EH (cell line): ENCODE measurements at places on chromosomes 16 and 17.

DNA sequence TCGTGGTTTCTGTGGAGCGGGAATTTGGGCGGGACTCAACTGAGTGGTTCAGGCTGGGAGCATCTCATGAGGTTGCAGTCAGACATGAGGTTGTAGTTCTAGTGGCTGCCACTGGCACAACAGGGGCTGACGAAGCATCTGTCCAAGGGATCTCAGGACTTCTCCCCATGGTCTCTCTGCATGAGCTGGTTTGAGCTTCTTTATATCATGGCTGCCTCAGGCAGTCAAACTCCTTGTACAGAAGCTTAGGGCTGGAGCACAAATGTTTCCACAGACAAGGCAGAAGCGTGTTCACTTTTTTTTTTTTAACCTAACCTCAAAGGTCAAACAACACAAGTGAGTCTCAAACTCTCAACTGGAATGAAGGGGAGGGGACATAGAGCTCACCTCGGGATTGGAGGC lies 243.3 kb downstream of the MSI2 start:
- DNase-seq, result peak; percentile 56

DNA sequence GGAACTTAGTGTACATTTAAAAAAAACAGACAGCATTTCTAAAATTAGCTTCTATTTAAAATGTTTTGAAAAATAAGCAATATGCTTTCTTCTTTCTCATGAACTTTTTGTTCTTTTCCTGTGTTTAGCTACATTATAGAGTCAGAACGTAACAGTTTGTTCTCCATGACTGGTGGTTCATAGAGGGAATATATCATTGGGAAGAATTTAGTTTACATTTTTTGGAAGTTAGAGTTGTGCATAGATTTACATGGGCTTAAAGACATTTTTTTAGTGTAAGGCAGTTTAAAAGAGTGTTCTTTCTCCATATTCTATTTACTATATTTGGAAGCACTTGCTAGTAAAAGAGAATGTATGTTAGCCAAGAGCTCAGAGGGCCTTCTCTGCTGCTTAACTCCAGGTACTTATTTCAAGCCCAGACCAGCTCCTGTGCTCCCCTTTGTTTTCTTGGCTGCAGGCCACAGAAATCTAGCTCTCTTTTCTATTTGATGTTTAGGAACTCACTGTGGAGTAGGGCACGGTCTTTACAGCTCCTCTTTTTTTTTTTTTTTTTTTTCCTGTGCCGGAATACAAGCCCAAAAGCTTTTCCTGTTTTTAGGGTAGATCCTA lies 20.2 kb downstream of the AP2B1 start:
- DNase-seq, result no peak

GRCh38 chr17:41812381-41813151 lies at the start of gene FKBP10:
FKBP10 (plus strand) TSS chr17:41813004; CDS start chr17:41813035, 31 bp downstream.
- peak; percentile 92 for DNase-seq

GRCh38 chr16:87062569-87063442 lies 254.4 kb downstream of the C16orf95 start:
- DNase-seq, result peak; percentile 73

DNA sequence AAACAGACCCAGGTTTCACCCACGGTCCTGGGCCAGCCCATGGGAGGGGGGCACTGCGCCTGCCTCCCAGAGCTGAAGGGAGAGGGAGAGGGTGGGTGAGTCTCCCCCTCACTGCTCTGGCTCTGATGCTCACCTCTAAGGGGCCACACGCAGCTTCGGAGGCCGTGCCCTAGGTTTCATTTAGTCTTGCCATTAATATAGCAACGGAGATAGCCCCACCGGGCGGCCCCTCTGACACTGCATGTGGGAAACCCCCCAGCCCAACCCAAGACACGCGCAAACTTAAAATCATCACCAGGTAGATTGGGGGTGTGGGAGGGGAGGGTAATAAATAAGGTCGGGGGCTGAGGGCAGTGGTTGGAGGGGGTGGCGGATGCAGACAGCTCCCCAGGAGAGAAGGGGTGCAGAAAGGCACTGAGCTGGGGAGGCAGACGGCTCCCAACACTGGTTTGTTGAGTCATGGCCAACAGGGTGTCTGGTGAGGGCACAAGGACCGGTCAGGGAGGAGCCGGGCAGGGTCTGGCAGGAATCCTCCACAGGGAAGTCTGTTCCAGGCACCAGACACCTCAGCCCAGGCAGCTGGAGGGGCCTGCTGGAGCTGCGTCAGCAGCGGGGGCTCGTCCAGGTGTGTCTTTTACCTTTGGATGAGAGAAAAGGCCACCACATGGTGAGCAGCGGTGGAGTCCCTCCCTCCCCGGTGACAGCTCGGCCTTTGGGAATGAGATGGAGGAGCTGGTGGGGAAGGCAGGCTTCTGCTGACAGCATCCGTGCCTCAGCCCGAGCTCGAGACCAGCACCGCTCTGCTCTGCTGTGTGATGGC lies 32.0 kb upstream of the DOC2B start:
- no peak for DNase-seq

DNA sequence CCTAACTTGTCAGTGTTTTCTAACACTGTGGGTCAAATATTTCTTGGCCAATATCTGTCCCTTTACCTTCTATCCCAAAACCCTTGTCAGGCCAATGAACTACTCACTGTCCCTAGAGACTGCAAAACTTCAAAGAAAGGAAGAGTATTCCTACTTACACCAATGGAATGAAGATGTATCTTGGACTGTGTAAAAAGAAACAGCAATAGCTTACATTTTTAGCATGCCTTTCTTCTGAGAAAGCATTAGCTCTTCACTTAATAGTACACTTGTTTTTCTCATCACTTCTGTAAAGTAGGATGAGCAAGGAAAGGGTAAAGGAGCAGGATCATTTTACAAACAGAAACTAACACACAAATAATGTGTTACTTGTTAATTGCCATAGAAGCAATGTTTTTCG lies 73.9 kb downstream of the STH start:
- peak; percentile 87 for DNase-seq

DNA sequence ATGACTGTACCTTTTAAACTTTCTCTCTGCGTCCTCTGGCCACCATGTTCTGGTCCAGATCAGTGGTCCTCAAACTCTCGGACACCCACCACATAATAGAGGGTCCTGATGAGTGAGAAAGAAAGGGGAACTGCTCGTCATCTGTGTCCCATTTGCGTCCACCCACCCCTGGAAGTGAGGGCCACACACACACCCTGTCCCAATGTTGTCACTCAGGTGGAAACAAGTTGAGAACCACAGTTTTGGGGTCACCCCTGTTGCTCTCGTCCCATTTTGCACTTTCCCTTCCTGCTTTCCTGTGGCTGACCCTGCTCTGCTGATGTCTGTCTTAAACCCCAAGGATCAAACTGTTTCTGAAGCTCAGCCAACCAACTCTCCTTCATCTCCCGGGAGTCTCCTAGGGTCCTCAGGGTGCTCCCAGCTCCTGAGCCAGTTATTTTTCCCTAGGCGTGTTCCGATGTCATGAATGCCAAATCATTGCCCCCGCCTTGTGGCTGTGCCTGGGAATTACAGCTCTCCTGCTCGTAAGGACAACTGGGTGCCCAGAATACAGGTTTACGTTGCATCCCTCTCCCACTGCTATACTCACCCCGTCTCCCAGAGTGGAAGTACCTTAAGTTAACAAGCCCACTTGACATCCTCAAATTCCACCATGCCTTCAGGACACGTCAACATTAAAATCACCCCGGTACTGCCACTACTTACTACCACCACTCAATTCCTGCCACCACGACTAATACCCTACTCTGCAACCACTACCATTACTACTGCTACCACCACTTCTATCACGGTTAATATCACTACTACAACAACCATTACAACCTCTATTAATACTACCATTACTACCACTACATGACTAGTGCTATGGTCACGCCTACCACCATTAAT lies 26.0 kb upstream of the HNF1B start:
- peak; percentile 74 for DNase-seq

GRCh38 chr17:64004903-64005733 lies 7.0 kb downstream of the PRR29 start:
- DNase-seq, result no peak

- DNase-seq, result no peak
Measured at GRCh38 chr16:27730661-27731210, 180.8 kb downstream of the KATNIP start.

DNA sequence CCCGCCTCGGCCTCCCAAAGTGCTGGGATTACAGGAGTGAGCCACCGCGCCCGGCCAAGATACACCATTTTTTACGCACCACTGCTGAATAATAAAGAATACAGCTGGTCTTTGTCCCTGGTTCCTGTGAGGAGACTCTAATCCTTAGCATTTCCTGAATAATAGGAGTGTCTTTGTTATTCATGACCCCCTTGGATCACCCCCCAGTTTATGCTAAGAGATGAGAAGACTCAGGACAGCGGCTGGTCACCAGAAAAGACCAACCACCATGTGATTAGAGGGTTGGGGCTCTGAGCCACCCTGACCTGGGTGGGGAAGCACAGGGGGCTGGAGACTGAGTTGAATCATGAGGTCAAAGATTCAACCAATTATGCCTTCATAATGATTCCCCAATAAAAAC lies 17.3 kb downstream of the PHLPP2 start:
- DNase-seq, result no peak

DNA sequence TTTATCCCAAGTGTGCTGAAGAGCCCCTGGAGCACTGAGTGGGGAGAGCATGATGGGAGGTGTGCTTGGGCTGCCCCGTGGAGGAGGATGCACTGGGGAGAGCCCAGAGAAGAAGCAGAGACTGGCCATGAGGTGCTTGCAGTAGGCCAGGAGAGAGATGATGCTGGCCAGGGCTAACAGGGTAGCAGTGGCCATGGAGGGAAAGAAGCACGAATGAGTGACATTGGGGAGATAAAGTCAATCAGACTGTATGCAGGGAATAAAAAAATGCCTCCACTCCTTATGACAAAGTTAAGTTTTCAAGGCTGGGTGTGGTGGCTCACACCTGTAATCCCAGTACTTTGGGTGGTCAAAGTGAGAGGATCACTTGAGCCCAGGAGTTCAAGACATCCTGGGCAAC lies 5.4 kb upstream of the TMEM220 start:
- no peak for DNase-seq

DNA sequence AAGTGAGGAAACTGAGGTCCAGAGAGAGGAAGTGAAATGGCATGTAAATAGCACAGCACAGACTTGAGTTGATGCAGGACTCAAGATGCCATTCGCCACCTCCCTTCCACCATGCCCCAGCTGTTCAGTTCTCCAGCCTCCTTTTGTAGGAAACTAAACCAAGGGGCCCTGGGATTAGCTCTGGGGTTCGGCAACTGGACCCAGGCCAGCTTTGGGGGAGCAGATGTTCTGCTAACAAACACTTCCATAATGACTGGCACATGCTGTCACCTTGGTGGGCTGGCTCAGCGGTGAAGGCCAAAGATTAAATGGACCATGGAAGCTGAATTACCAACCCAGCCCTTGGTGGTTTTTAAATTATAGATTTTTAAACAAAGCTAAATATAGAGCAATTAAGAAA lies 77.0 kb downstream of the IRX6 start:
- no peak for DNase-seq

DNA sequence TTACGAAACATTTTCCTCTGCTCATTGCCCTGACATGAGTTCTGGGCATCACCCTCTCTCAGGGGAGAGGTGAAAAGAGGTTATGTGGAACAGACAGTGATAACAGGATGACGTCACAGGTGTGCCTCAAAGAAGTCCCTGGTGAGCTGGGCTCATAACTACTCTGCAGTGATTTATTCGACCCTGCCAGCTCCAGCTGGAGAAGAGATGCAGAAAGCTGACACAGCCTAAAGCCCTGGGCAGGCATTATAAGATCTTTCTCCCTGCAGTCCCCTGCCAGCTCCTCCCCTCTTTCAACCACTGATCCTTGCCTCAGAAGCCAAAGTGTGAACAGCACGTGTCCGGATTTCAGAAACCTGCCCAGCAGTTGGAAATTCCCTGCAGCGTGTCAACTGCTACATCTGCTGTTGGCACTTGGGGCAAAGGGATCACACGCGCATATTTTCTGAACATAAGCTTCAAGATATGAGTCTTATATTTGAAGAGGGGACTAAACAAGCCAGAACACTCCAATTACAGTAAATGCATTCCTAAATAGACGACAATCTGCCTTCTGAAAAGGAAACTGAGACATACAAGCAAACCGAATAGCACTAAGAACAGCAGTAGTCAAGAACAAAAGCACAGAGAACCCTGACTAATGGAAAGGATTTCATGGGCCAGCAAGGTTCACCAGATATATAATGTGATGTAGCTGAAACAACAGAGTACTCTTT lies 80.5 kb downstream of the SMG6 start:
- DNase-seq, result peak; percentile 79

GRCh38 chr17:32311028-32311536 lies 30.9 kb downstream of the C17orf75 start:
- DNase-seq, result peak; percentile 19

GRCh38 chr16:3470723-3471122 lies 24.6 kb downstream of the C16orf90 start:
- no peak for DNase-seq

DNA sequence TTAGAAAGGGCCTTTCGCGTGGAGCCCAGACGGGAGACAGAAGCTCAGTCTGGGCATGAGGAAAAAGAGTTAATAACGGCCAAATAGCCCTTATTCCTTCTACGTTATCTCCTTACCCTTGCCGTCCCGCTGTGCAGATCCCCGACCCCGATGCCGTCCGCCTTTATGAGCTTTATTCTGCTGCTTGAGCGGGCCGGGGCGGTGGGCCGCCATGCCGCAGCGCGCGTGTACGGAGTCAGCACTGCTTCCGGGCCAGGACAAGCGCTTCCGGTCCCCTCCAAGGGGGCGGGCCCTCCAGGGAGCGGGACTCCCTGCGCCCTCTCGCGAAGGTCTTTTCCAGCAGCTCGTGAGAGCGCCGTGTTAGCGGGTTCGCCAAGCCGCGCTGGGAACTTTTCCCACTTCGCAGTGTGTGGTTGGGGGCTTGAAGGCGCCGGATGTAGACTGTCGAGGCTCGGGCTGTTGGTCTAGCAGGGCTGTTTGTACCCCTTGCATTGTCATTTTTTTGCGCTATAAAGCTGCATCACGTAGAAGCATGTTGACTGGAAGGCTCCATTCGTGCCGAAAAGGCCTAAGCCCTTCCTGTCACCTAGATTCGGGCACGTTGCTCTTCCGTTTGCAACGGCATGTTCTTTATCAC lies at the start of gene TSR1:
Gene TSR1 (minus strand): TSS at position 243 of the 637 bp plus-strand sequence. CDS start 30 bp downstream, at position 213.
- DNase-seq, result peak; percentile 91

- DNase-seq, result no peak
Measured at GRCh38 chr17:4134721-4135120, 8.1 kb downstream of the ZZEF1 start.
